Activated CD4-positive, alpha-beta T cell treated with anti-CD3 and anti-CD28 coated beads, Interleukin-2, Interleukin-6, amounts not matched to agents 100 ng/mL and 50 ng/mL, durations not matched to agents 16 hours and 8 hours (primary cell): ENCODE measurements at places on chromosomes 3 and 15.

GRCh38 chr3:128555098-128555825, 62.3 kb upstream of the GATA2 start:
- DNase-seq, result no peak

GRCh38 chr15:41495736-41496599, 2.3 kb downstream of the ITPKA start:
- DNase-seq, result no peak

- no peak for DNase-seq
Observed at GRCh38 chr3:63607716-63608115, 44.8 kb upstream of the SNTN start.

GRCh38 chr3:105869861-105870755, 1.3 kb upstream of the CBLB start:
- DNase-seq, result no peak

DNA sequence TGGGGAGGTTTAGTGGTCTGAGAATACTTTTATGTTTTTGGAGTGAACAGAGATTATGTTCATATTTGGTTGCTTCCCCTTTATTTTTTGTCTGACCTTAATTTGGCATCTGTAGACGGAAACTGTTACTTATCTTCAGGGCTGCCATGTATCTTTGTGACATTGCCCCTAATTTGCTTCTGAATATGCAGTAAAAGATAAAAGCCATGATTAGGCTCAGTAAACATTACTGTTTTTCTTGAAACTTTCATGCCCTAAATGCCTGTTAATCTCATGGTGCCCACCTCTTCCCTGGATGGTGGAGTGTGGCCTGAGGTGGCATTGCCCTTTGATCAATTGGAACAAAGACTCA, 106.7 kb downstream of the C3orf70 start:
- no peak for DNase-seq

DNA sequence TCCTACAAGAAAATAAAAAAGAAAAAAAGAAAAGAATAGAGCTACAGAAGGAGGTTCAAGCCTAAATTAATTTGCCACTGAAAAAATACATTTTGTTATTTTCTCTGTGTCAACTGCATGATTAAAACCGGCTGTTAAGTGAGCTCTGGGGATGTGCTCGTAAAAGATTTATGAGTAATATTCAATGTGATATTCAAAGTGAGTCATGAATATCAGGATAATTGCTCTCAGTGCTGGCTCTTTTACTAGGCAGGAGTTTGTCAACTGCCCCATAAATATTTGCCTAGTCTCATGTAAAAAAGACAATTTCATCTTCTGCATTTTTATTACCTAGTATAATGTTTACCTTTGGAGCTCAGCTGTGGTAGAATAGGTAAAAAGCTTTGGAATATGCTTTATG, 78.9 kb downstream of the CDIN1 start:
- DNase-seq, result no peak
